ENCODE measurements at places on chromosomes 3 and 15.

DNA sequence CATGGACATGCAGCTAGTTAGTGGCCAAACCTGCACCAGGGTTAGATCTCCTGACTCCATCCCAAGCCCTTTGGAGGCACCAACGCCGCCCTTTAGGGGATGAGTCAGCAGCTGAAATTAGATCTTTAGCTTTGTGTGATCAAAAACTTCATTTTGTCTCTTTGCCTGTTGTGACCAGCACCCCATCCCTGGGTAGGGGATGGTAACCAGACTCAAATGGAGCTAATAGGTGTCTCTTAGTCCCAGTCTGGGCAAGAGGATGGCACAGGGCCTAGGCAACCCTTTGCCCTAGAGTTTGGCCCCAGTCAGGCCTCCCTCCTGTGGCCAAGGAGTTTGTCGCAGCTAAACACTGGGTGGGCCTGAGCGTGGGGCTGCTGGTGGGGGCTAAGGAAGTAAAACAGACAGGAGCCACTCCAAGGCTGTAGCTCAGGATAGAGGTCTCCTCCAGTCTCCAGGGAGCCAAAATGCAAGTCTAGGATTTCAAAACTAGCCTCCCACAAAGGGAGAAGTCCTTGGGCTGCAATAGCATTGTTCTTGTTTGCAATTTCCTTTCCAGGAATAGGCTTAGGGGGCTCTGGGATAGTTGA lies 105.1 kb downstream of the CPN2 start:
- DNase-seq, result no peak

DNA sequence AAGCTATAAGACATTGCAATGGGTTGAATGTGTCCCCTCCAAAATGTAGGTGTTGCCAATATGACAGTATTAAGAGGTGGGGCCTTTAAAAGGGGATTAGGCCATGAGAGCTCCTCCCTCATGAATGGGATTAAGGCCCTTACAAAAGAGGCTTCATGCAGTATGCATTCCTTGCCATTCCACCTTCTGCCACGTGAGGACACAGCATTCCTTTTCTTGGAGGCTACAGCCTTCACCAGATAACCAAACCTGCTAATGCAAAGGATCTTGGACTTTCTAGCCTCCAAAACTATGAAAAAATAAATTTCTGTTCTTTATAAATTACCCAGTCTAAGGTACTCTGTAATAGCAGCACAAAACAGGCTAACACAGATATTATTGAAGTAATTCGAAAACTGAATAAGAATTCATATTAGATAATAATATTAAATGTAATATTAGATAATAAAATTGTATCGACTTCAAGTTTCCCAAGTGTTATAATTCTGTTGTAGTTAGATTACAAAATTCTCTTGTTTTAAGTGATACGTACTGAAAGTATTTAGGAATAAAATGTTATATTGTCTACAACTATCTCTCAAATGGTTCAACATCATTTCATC lies 29.4 kb upstream of the ATP8B4 start:
- no peak for DNase-seq

GRCh38 chr3:158875700-158876099 lies 73.8 kb downstream of the MFSD1 start:
- DNase-seq, result no peak

DNA sequence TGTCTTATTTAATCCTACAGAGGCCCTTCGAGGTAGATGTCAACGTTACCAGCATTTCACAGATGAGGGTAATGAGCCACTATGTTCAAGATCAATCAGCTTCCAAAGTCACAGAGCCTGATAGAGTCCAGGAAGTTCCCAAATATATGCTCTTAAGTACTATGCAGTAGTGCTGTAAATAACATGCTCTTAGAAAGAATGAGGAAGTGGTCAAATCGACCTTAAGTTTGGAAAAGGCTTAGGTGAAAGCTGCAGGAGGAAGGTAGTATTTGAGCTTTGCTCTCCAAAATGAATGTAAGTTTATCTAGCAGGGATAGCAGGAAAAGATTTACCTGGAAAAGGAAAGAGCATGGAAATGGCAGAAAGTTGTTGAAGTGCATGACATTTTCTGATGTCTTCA lies 234.0 kb downstream of the RBMS3 start:
- DNase-seq, result no peak

GRCh38 chr15:27328608-27329007 lies 357.6 kb downstream of the GABRG3 start:
- DNase-seq, result no peak

GRCh38 chr3:60574046-60574769 lies 677.0 kb downstream of the FHIT start:
- DNase-seq, result no peak

DNA sequence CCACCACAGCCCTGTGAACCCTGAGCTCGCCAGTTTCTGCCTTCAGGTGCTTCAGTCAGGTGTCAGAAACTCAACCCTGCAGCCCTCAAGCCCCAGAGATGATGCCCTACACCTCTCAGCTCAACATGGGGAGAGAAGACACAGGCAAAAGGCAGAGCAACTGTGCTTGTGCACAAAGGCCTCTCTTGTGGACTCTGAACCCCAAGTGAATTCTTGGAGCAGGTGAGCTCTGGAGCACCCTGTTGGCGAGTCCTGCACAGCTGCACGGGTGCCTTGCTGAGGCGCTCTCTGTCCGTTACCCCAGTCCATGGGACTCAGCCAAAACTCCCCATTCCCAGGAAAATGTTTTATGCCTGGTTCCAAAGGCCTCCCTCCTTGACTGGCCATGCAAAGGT lies 197.0 kb downstream of the KLF13 start:
- DNase-seq, result no peak

DNA sequence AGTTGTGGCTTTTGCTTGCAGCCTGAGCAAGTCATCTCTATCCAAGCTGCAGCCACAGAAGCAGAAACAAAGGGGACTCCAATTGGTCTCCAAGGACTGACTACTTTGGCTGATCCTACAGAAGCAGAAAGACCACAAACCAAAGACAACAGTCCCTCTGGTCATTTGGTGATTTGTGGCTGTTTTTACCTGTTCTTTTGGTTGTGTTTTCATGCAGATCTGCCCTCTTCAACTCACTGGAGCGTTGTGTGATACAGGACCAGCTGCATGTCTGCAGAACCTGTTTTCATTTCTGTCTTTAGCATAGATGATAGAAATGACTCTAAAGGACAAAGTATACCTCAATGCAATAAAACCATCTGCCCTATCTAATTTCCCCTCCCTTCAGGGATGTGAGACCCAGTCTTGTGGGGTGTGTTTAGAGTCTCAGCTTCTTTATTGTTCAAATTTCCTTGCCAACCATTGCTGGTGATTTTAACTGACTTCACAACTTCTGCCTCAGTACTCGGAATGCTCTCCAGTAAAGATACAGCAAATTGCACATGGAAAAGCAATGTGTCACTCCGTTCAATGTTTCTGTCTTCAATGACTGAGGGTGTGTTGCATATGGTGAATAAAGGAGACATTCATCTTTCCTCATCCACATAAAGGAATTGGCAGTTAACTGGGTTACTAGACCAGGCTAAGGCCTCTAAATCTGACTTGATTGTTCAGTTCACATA lies 48.9 kb upstream of the SLC7A14 start:
- no peak for DNase-seq

- no peak for DNase-seq
Measured at GRCh38 chr3:11480663-11481298, 162.9 kb downstream of the VGLL4 start.

GRCh38 chr3:152930516-152930915 lies 95.6 kb downstream of the P2RY1 start:
- DNase-seq, result no peak

DNA sequence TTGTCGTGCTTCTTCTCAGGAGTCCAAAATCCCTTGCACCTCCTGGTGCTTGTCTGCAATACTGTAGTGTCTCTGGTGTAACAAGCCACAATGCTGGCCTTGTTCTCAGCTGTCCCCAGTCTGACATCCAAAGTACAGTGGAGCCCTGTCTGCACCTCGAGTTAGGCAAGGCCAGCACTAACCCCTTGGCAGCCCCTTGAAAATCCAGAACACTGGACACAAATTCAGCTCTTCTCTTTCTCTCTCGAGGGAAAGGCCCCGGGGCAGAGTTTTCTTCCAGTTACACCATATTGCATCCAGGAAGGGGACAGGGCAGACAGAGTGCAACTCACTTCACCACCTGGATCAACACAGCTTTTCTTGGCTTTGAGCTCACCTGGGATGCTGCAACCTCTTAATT lies 91.3 kb upstream of the ATP10A start:
- no peak for DNase-seq

- DNase-seq, result no peak
Measured at GRCh38 chr15:76344893-76345582, 8.5 kb downstream of the ISL2 start.

DNA sequence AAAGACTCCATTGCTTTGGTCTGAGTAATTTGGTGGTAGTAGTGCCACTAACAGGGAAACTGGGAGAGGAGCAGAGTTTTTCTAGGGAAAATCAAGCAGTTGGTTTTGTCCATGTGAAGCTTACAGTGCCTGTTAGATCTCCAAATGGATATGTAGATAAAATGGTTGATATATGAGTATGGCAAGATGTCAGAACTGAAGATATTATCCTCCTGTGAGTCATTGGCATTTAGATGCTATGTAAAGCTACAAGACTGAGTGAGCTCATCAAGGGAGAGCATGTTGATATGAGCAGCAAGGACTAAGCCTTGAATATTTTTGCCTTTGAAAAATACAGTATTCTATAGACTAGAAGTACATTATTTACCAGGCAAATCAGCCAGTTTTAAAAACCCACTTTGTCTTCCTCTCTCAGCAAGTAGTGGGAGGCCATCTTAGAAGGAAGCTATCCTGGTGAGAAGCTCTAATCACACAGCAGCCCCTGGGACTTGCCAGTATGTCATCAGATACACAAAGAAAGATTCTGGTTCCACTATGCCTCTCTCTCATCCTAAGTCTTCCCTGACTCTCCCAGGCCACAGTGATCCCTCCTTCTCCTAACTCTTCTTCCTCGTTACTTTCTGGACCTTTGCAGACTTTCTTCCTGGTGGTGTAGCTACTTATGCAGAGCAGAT lies 77.4 kb upstream of the ANKRD28 start:
- DNase-seq, result no peak

GRCh38 chr3:34357461-34357860 lies 559.0 kb downstream of the PDCD6IP start:
- no peak for DNase-seq

- DNase-seq, result peak; percentile 37
Measured at GRCh38 chr15:62066663-62067447, at the start of gene C2CD4A. Gene C2CD4A (plus strand): TSS chr15:62066977. CDS start chr15:62067614, 637 bp downstream.

- no peak for DNase-seq
Measured at GRCh38 chr3:158494673-158495072, 76.3 kb upstream of the MLF1 start.

DNA sequence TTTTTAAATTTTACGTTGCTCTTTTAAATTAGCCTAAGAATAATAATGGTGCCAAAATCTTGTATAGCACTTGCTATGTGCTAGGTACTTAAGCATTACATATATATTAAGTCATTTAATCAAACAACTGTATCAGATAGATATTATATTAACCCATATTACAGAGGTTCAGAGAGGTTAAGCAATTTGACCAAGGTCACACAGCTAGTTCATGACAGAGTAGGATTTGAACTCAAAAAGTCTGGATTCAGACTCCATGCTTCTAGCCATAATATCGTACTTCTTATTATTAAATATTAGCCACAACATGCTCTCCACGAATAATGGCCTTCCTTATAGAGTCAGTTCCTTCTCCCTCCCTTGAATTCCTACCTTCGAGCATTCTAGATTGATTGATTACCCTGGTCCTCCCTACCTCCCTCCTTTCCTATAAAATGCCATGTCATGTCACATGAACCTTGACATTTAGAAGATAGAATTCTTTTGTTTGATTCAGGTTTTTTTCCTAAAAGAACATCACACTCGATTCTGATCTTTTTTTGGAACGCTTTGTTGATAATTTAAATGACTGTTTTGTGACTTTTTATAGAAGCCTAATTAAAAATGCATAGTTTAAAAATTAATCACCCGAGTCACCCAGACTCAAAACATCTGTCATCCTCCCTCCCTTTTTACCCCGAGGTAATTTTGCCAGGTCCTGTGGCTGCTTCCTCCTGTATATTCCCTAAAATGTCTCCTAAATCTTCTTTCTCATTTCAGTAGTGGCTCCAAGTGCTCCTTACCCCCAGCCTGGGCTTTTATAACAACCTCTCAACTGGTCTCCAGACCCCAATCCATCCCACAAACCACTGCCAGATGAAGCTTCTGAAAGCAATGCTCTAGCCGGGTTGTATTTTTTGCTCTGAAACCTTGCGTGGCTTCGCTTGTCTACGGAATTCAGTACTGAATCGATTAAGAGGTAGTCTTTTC lies 8.5 kb upstream of the PSMD6 start:
- DNase-seq, result no peak

GRCh38 chr3:154095832-154096421 lies 25.3 kb upstream of the ARHGEF26 start:
- DNase-seq, result no peak

DNA sequence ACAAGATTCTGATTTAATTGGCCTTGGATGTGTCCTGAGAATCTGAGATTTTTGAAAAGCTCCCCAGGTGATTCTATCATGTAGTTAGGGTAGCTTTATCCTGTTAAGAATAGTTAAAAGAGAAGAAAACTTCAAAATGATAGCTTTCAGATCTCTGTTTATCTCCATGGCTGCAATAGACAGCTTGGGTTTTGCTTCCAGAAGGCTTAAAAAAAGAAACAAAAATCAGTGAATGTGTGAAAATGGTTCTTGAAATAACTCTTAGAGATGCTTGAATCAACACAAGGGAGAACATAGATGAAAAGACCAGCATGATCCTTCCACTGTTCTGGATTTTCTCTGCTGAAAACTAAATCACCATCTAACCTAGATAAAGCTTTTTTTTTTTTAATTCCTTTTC lies 60.8 kb upstream of the TMC3 start:
- no peak for DNase-seq

DNA sequence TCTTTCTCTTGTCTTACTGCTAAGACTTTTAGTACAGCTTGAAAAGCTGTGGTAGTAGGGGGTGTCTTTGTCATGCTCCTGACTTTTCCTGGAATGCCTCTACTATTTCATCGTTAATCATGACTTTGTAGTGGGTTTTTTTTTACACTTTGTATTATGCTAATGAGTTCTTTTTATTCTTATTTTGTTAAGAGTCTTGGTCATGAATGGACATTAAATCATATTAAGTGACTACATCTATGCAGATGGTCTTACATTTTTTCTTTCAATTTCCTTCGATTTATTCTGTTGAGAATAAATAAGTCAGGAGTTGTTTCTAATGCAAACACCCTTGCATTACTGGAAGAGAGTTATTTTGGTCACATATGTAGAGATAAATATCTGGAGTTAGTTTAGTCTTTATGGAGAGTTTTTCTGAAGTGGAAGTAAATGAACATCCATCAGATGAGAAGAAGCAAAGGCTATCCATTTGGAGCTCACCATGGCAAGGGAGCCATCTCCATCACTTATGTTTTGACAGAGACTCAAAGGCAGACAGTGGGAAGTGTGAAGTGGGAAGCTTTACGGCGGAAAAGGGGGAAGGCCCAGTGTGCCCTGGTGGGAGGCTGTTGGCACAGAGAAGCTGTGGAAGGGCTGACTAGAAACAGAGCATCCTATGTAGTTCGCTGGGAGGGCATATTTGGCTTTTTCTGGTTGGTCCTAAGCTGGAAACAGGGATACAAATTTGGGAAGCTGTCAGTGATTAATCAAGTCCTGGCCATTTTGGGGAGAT lies 73.1 kb upstream of the PRR23E start:
- DNase-seq, result no peak
